Chondrocyte (in vitro differentiated cells): ENCODE measurements at places on chromosomes 7 and 10.

- no peak overlapping the region for H3K27ac ChIP-seq
- H3K36me3 ChIP-seq: no peaks in the 10 kb centered on the region
- no peak for DNase-seq
- H3K4me1 ChIP-seq: peaks cover 9% of the 10 kb centered on the region
- H3K27me3 ChIP-seq: peaks cover 26% of the 10 kb centered on the region
- peak overlapping the region; percentile 63 for H3K4me3 ChIP-seq
Measured at GRCh38 chr7:141975806-141976523, 2.4 kb upstream of the TAS2R38 start.

GRCh38 chr10:7432884-7433726 is 22.3 kb upstream of the SFMBT2 start:
- no peak overlapping the region for H3K27ac ChIP-seq
- peaks cover 8% of the 10 kb centered on the region for H3K27me3 ChIP-seq
- no peaks in the 10 kb centered on the region for H3K36me3 ChIP-seq
- H3K4me1 ChIP-seq: peaks cover 6% of the 10 kb centered on the region
- H3K4me3 ChIP-seq: no peak overlapping the region
- DNase-seq: no peak

DNA sequence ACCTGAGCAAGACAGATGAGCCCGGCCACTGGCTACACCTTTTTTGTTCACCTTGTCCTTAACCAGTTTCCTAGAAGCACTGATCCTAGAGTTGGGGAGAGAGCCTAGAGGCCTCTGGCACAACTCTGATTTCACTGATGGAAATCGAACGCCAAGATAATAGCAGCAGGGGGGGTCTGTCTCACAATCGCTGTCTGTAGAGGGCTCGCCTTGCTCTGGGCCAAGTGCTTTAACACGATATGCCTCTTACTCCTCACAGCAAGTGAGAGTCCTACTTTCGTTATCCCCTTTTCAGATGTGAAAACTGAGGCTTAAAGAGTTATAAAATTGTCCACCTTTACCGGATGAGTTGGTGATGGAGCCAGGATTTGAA is 472 bp downstream of the RASSF4 start:
- H3K27ac ChIP-seq: peak overlapping the region; percentile 65
- H3K4me1 ChIP-seq: peaks cover 78% of the 10 kb centered on the region
- no peaks in the 10 kb centered on the region for H3K27me3 ChIP-seq
- DNase-seq: no peak

DNA sequence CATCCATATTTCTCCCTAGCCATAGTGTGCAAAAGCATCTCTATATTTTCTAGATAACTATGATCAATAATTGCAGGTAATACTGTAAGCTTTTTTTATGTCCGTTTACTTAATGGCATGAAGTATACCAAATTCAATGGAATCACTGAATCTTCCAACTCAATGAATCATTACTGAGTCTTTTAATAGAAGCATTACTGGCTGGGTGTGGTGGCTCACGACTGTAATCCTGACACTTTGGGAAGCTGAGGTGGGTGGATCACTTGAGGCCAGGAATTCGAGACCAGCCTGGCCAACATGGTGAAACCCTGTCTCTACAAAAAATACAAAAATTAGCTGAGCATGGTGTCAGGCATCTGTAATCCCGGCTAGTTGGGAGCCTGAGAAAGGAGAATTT is 372.5 kb downstream of the BMPER start:
- DNase-seq: no peak
- no peaks in the 10 kb centered on the region for H3K36me3 ChIP-seq
- H3K4me1 ChIP-seq: no peaks in the 10 kb centered on the region
- no peak overlapping the region for H3K4me3 ChIP-seq
- H3K27me3 ChIP-seq: peaks cover 3% of the 10 kb centered on the region
- H3K27ac ChIP-seq: no peak overlapping the region

GRCh38 chr7:141359740-141360415 is 191.3 kb upstream of the AGK start:
- H3K36me3 ChIP-seq: no peaks in the 10 kb centered on the region
- peak overlapping the region; percentile 36 for H3K27ac ChIP-seq
- peaks cover 56% of the 10 kb centered on the region for H3K4me1 ChIP-seq
- H3K27me3 ChIP-seq: no peaks in the 10 kb centered on the region
